Smooth muscle cell of the coronary artery (primary cell): ENCODE measurements at places on chromosomes 7 and 10. TPM values are rescaled to one million over a fixed set of nuclear protein-coding genes. Genes with fewer than 3 reads are reported as not detected.

The VSTM4 gene
- 0.23 and 11.1 TPM in 2 replicates for total RNA-seq

The SEMA3D gene
- total RNA-seq: 3.4 and 17.9 TPM in 2 replicates

The GPR146 gene
- 1.3 and 6.8 TPM in 2 replicates for total RNA-seq

The ADCY1 gene
- total RNA-seq: 0.08 and 2.3 TPM in 2 replicates

The NPTX2 gene
- total RNA-seq: 0.15 and 6.0 TPM in 2 replicates

The ABCC2 gene
- total RNA-seq: 0.15 and 1.1 TPM in 2 replicates

The GTPBP10 gene
- total RNA-seq: 11.5 and 17.9 TPM in 2 replicates

The DNMBP gene
- total RNA-seq: 8.7 and 14.5 TPM in 2 replicates

The SLC26A5 gene
- total RNA-seq: not detected in 2 replicates

The PIP gene
- total RNA-seq: not detected in 2 replicates

The NKX2-3 gene
- not detected in 2 replicates for total RNA-seq

The LGI1 gene
- not detected in 2 replicates for total RNA-seq

The LBX1 gene
- not detected in 2 replicates for total RNA-seq

The CDCA7L gene
- total RNA-seq: 21.5 and 50.5 TPM in 2 replicates

The FFAR4 gene
- not detected in 2 replicates for total RNA-seq

The ZP3 gene
- 1.4 and 2.2 TPM in 2 replicates for total RNA-seq

The ELFN1 gene
- total RNA-seq: 0.08 and 3.2 TPM in 2 replicates

The UCN3 gene
- not detected in 2 replicates for total RNA-seq

The SLC26A3 gene
- total RNA-seq: not detected in 2 replicates

The KLLN gene
- 0.12 and 0.30 TPM in 2 replicates for total RNA-seq

The CYP2C19 gene
- total RNA-seq: not detected in 2 replicates

The MACROH2A2 gene
- 4.2 and 11.3 TPM in 2 replicates for total RNA-seq

The PTPRZ1 gene
- 0.12 and 0.15 TPM in 2 replicates for total RNA-seq

The PNLIPRP2 gene
- not detected in 2 replicates for total RNA-seq

The NEUROD6 gene
- total RNA-seq: not detected in 2 replicates

The CRPPA gene
- 0.83 and 1.2 TPM in 2 replicates for total RNA-seq

The EIF4EBP2 gene
- 13.0 and 14.7 TPM in 2 replicates for total RNA-seq

The ADCYAP1R1 gene
- total RNA-seq: 0.35 TPM in 1 of 2 replicates, not detected in the other
